ENCODE measurements at places on chromosomes 5 and 9. TPM values are rescaled to one million over a fixed set of nuclear protein-coding genes. Genes with fewer than 3 reads are reported as not detected.

GRCh38 chr9:137778914-137779313 is 98.7 kb upstream of the CACNA1B start:
- H3K27me3 ChIP-seq, result no peaks in the 10 kb centered on the region
- H3K4me3 ChIP-seq, result no peak overlapping the region

DNA sequence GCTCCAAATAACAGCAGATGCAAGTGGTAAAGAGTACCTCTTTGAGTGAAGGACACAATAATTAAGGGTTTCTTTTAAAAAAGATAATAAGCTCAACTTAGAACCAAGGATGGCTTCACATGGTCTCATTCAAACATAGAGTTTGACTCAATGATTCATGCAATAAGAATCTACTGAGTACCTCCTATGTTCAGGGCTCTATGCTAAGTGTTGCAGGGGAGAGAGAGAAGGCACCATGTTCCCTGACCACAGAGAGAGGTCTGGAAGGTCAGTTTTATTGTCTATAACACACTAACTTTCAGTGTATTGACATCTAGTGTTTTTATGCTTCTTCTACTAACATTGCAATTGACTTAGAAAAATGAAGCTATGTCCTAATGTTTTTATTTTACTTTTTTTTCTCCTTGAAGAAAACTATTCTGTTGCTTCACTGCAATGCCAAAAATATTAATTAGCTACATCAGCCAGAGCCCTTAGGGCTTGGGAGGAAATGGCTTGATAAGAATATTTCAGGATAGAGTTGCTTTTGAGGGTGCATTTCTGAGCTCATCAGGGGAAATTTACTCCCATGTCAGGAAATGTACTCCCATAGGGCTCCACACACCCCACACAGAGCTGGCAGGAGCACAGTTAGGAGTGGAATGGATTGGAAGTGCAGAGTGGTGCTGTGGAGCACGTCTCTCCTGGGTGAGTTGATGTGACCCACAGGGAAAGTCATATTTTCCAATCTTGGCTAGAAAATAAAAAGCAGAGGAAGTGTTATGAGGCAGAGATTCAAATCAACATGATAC is 106.6 kb downstream of the PDE8B start:
- no peak for DNase-seq
- H3K27ac ChIP-seq, result no peak overlapping the region
- H3K4me1 ChIP-seq, result no peaks in the 10 kb centered on the region
- no peaks in the 10 kb centered on the region for H3K27me3 ChIP-seq

Gene TMEM215
- not detected for total RNA-seq

- peaks cover 26% of the 10 kb centered on the region for H3K4me1 ChIP-seq
- peaks cover 6% of the 10 kb centered on the region for H3K36me3 ChIP-seq
- DNase-seq, result no peak
These were observed at the start of gene PROB1 for GRCh38 chr5:139394654-139395566. PROB1 (minus strand) TSS chr5:139395104; CDS start chr5:139395081, 23 bp downstream.

GRCh38 chr5:178590924-178591423 is 781 bp upstream of the COL23A1 start:
- no peaks in the 10 kb centered on the region for H3K36me3 ChIP-seq
- no peak overlapping the region for H3K27ac ChIP-seq
- H3K27me3 ChIP-seq, result no peaks in the 10 kb centered on the region
- no peak overlapping the region for H3K4me3 ChIP-seq
- no peak for DNase-seq

Gene CCDC112
- 3.9 TPM for total RNA-seq

DNA sequence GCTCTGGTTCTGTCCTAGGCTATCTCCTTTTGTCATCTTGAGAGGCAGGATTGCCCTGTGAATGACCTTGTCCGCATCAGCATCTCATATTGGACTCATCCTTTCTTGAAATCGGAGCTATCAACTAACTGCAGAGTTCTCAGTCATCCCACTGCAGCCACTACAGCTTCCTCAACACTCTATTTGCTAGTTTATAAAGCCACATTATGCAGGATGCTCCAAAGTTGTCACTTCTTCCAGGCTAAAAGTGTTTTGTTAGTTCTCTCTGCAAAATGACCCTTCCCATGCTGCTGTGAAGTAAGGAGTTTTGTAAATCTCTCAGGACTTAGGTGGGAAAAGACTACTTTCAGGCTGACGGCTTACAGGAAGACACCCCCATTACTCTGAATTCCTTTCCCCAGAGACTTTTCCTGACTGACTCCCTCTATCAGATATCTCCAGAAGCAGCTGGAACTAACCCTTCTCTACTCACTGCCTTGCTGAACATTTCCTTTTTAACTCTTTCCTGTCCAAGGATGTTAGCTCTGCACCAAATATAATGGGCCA is 257.6 kb downstream of the NFIB start:
- no peaks in the 10 kb centered on the region for H3K36me3 ChIP-seq
- H3K4me1 ChIP-seq, result no peaks in the 10 kb centered on the region
- H3K27ac ChIP-seq, result no peak overlapping the region
- H3K27me3 ChIP-seq, result no peaks in the 10 kb centered on the region

DNA sequence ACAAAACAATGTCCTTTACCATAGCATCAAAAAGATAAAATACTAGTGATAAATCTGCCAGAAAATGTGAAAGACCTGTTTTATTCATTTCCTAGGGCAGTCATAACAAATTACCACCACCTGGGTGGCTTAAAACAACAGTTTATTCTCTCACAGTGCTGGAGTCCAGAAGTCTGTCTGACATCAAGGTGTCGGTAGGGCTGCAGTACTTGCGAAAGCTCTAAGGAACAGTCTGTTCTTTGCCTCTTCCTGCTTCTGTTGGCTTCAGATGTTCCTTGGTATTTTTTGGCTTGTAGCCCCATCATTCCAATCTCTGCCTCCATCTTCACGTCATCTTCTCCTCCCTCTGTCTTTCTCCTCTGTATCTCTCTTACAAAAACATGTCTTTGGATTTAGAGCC is 51.0 kb downstream of the PTPDC1 start:
- no peaks in the 10 kb centered on the region for H3K4me1 ChIP-seq
- DNase-seq, result no peak
- no peaks in the 10 kb centered on the region for H3K36me3 ChIP-seq
- no peak overlapping the region for H3K4me3 ChIP-seq
- H3K27me3 ChIP-seq, result no peaks in the 10 kb centered on the region

DNA sequence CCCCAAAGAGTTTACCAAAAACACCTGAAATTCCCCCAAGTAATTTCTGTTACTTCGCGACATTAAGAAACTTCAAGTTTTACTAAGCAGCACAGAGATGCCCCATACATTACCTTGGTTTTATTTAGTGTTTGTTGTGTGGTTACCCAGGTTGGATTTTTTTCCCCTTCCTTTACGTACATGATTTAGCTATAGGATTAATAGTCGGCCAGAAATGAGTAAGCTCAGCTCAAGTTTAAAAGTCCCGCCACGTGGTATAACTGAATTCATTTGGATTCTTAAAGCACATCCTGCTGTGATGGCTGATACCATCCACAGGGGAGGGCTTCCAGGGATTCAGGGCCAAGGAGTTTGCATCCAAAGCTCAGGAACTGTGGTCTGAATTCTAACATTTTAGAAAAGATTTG is 75.9 kb downstream of the DAP start:
- no peaks in the 10 kb centered on the region for H3K36me3 ChIP-seq
- H3K4me1 ChIP-seq, result no peaks in the 10 kb centered on the region

DNA sequence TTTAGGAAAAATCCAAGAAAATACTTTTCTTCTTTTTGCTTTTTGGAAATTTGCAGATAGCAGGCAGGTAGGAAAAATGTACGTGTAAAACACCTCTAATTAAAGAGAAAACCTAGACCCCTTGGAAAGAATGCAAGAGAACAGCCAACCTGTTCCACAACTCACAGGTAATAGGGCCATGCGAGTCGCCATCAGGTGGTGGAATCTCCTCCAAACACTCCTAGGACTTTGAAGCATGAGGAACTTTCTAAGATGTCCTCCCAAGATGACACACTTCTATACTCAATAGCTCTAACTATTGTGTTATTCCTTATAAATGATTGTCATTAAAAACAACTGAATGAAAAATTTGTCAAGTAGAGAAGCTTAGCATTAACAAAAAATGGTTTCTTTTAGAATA is 174.0 kb downstream of the TMC1 start:
- H3K4me3 ChIP-seq, result no peak overlapping the region
- no peaks in the 10 kb centered on the region for H3K27me3 ChIP-seq
- H3K36me3 ChIP-seq, result no peaks in the 10 kb centered on the region
- no peak for DNase-seq

DNA sequence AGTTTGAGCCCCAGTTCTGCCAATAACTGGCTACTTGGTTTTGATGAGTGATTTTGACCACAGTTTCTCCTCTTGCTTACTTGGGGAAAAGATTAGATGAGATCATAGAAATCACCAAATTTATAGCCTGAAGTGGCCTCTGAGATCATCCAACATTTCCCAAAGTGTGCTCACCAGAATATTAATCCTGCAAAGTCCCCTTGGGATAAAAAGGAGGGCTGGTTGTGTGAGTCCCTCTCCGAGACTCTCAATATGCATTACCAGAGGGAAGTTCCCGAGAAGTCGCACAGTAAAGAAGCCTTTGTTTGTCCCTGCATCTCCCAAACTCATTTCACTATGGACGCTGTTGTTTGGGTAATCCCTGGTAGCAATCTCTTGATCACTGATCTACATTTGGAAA is 88.4 kb upstream of the ADRA1B start:
- H3K36me3 ChIP-seq, result no peaks in the 10 kb centered on the region
- no peak for DNase-seq
- no peak overlapping the region for H3K4me3 ChIP-seq
- no peaks in the 10 kb centered on the region for H3K4me1 ChIP-seq
- no peaks in the 10 kb centered on the region for H3K27me3 ChIP-seq
- H3K27ac ChIP-seq, result no peak overlapping the region

Gene CDC26
- total RNA-seq, result 23.5 TPM

GRCh38 chr5:180235846-180236245 is 26.8 kb upstream of the RASGEF1C start:
- H3K27ac ChIP-seq, result no peak overlapping the region
- no peak for DNase-seq
- H3K36me3 ChIP-seq, result peaks cover 14% of the 10 kb centered on the region
- no peaks in the 10 kb centered on the region for H3K27me3 ChIP-seq
- no peak overlapping the region for H3K4me3 ChIP-seq

GRCh38 chr9:131053896-131054295 is 42.4 kb upstream of the AIF1L start:
- no peak for DNase-seq
- no peaks in the 10 kb centered on the region for H3K36me3 ChIP-seq
- no peak overlapping the region for H3K4me3 ChIP-seq
- no peak overlapping the region for H3K27ac ChIP-seq

- H3K27me3 ChIP-seq, result no peaks in the 10 kb centered on the region
- DNase-seq, result no peak
- H3K4me3 ChIP-seq, result no peak overlapping the region
- no peaks in the 10 kb centered on the region for H3K4me1 ChIP-seq
- no peaks in the 10 kb centered on the region for H3K36me3 ChIP-seq
These were observed 88.5 kb downstream of the SUSD1 start for GRCh38 chr9:112086627-112087026.

Gene PCDHGA2
- 0.15 TPM for total RNA-seq

- H3K4me3 ChIP-seq, result no peak overlapping the region
- H3K4me1 ChIP-seq, result no peaks in the 10 kb centered on the region
- no peak for DNase-seq
- no peaks in the 10 kb centered on the region for H3K36me3 ChIP-seq
- H3K27ac ChIP-seq, result no peak overlapping the region
- H3K27me3 ChIP-seq, result no peaks in the 10 kb centered on the region
These were observed 201.3 kb downstream of the HINT1 start for GRCh38 chr5:130963798-130964197.

GRCh38 chr5:156912869-156913268 is 50.2 kb downstream of the TIMD4 start:
- H3K36me3 ChIP-seq, result no peaks in the 10 kb centered on the region
- H3K4me1 ChIP-seq, result peaks cover 24% of the 10 kb centered on the region
- peak overlapping the region; percentile 65 for H3K27ac ChIP-seq
- H3K27me3 ChIP-seq, result no peaks in the 10 kb centered on the region

DNA sequence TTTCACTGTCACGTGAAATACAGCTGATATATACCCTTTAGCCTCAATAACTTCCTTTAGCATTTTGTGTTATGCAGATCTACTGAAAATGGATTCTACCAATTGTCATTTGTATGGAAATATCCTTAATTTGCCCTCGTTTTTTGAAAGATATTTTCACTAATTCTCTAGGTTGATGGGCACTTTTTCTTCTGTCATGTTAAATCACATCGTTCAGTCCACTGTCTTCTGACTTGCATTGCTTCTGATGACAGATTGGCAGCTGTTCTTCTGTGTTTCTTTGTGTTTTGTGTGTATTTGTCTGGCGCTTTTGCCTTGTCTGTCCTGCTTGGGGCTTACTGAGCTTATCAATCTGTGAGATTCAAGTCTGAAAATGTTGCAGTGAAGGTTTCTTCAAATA is 9.7 kb upstream of the CLPTM1L start:
- no peak overlapping the region for H3K4me3 ChIP-seq
- H3K4me1 ChIP-seq, result no peaks in the 10 kb centered on the region

Gene SPAG8
- 9.1 TPM for total RNA-seq

Gene PAPPA
- total RNA-seq, result 0.64 TPM

Gene IL9
- total RNA-seq, result not detected

Gene PCDHB10
- not detected for total RNA-seq

Gene ATP10B
- total RNA-seq, result not detected

Gene BHMT2
- total RNA-seq, result not detected

Gene IL13
- total RNA-seq, result not detected

DNA sequence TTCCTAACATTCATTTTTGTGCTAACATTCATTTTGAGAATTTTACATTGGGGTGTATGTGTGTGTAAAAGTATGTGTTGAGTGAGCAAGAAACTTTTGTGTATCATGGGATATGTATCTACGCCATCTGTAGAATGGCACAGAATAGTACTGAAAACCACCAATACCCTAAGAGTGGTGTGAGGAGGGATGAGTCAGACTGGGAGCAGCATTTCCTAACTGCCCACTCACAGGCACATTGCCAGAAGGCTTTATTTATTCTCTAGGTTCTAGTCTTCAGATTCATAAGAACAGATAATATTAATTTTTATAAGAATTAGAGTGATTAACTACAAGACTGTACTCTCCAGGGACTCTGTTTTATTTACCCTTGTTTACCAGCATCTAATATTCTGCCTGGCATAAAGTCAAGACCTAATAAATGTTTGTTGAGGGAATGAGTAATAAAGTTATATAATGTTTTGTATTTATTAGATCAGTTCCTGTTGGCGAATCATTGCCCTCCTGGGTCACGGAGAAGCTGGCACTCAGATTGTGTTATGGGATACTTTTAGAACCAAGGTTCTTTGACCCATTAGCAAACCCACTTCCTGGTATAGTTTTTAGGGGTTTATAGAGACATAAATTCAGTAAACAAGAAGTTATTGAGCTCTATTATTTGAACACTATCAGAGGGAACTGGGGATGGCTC is 159.1 kb upstream of the PPP2R2B start:
- no peaks in the 10 kb centered on the region for H3K4me1 ChIP-seq
- H3K4me3 ChIP-seq, result no peak overlapping the region
- no peak overlapping the region for H3K27ac ChIP-seq
- no peaks in the 10 kb centered on the region for H3K36me3 ChIP-seq
- no peak for DNase-seq
- H3K27me3 ChIP-seq, result no peaks in the 10 kb centered on the region

Data from naive thymus-derived CD4-positive, alpha-beta T cell (primary cell).